ENCODE measurements at places on chromosomes 2 and 18.
A peak's percentile ranks its signal among the peaks of the same experiment; 100 is the strongest.

- DNase-seq, result no peak
These were observed 14.9 kb downstream of the MRPS9 start for GRCh38 chr2:105052773-105053172.

- peak; percentile 95 for DNase-seq
These were observed 70.2 kb upstream of the SH3BP4 start for GRCh38 chr2:234881413-234882241.

DNA sequence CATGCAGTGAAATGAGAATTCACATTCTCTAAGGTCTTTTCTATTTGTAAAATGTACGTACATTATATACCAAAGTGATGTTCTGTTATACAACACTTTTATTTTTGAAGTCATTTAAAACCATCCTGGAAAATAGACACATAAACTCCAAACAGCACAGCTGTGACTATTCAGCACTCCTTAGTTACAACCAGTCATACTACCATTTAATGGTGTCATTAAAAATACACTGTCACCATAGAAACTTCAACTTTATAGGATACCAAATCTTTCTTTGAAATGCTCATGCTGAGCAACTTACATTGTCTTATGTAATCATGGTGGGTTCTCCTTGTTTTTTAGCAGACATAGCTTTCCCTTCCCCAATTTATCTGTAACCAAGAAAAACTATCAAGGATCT, 85.3 kb downstream of the METTL4 start:
- no peak for DNase-seq

DNA sequence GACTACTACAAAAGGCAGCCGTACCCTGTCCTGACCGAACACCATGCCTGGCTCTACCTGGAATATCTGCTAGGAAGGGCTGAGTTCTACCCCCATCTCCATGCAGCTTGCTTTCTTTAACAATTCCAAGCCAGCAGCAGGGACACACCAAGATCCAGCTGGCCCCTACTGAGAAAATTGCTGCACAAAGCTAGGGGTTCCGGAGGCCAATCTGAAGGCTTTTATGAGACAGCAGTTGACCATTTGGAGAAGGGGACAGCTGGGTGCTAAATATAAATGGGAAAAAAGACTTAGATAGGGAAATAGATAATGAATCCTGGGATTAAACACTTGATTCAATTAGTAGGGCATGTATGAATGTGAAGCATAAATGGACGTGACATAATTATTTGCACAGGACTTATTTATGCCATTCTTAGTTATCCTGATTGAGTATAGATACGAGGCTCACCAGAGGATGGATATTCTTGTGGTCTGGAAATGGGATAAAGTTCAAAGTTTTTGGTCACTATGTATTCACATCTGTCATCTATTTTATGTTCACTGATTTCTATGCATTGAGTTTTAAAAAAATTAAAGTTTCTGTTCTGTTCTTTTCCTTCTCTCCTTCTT, 204.0 kb downstream of the ZNF521 start:
- no peak for DNase-seq

GRCh38 chr18:48125724-48126123, 195.3 kb upstream of the SMAD2 start:
- DNase-seq, result no peak

- no peak for DNase-seq
These were observed 240.2 kb downstream of the TGIF1 start for GRCh38 chr18:3689986-3690763.

DNA sequence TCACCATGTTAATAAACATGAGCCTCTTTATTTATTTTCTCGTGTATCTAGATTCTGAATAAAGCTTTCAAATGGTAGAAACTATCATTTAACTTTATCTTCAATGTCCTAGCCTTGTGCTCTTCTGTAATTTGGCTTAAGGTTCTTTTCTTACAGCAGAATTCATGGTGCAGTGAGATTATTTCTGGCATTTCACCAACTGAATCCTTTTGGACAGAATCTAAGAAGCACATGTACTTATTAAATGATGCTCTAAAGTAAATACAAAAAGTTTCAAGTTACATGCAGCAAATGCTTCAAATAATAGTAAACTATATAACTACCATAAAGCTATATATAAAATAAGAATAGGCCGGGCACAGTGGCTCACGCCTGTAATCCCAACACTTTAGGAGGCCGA, 65.9 kb downstream of the AP1S3 start:
- DNase-seq, result no peak

DNA sequence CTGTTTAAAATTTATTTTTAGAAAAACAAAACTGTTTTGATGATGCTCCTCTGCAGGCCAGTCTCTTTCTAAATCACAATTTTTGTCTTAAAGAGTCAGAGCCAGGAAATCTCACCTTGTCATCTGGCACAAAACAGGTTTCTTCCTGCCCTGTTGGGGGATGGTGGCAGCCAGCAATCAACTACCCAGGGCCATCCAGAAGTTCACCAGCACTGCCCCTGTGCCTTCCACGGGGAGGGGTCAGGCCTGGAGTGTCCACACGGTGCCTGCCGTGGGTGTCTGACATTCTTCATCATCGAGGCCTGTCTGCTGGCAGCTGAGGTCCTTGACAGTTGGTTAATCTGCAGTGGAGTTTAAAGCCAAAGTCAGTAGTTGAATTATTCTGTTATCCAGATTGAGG, 40.0 kb upstream of the BMP10 start:
- no peak for DNase-seq

DNA sequence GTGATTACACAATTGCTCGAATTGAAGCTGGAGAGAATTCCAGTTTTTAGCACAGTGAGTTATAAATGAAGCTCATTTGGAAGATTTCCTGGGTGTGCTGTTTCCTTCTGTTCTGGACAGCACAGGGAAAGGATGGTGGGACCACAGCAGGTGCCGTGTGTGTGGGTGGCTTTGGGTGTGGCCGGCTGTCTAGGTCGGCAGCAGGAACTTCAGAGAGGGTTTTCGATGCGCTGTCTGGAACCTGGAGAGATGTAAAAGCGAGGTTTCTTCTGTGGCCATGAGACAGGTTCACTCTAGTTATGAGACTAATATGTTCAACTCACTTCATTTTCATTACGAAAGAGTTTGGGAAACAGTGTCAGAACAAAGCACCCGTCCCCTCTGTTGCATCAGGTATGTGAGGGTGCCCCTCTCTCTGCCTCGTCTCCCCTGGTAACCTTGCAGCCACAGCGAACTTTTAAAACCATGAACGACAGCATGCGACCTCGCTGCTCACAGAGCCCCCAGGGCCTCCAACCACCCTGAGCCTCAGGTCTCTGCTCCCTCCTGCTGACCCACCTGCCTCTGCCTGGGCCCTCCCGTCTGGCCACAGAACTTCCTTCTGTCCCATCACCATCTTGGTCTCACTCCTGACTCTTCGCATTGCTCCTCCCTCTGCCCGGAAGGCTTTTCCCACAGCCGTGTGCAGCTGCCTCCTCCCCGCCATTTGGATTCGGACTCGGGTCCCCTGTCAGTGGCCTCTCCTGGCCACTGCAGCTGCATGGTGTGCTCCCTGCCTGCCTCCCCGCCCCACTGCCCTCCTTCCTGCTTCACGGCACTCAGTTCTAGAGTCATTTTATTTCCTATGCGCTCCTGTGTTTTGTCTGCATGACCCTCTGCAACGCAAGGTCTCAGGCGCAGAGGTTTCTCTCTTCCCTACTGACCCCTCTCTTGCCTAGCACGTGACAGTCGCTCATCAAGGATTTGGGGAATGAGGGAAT, 151.2 kb downstream of the NDUFA10 start:
- no peak for DNase-seq

GRCh38 chr18:7259475-7259874, 28.6 kb downstream of the LRRC30 start:
- no peak for DNase-seq

GRCh38 chr2:26891-27290, 19.4 kb downstream of the FAM110C start:
- DNase-seq, result no peak

DNA sequence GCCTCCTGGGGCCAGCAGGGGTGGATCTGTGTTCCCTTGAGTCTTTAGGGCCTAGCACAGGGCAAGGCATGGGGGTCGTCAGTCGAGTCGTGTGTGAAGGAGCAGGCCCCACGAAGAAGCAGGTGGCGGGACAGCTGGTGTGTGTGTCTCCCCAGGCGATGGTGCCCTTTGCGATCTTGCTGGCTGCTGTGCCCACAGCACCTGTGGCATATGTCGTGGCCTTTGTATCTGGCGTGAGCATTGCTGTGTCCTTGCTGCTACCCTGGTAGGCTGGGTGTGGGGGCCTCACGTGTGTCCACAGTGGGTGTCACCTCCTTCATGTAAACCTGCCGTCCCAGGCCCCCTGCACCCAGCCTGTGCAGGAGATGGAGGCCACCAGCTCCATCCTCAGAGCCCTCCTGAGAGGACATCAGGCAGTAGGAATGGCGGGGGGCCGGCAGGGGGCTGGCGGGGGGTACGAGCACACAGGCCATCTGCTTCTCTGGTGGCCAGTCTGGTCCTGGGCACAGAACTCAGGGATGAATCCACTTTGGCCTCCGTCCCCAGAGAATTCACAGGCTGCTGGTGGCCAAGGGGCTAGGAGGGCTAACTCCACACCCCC, 13.2 kb downstream of the MFSD2B start:
- DNase-seq, result no peak

DNA sequence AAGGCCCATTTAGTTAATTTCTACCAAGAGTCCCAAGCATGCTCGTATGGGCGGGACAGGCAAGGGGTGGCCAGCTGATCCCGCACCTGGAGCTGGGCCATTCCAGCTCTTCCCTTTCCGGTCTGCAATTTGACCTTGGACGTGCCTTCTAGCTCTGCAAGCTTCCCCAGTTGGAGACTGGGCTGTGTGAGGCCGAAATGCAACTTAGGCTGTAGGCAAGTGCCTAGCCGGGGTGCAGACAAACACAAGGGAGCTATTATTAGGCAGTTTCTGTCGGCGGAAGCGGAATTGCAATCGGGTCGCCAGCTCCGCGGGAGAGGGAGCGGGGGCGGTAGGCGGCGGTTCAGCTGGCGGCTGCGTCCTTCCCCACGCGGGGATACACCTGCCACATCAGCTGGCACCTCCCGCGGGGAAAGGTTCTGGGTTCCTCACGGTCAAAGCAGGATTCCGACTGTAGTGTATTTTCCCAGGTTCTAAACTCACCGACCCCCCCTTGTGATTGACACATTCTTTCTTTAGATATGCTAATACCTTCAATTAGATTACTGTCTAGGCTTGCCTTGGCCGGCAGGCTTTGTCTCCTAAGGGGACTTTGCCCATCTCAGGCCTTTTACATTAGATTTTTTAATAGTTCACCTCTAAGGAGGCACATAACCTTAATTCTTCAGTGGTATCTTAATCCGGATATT, 17.1 kb upstream of the ZNF532 start:
- no peak for DNase-seq

DNA sequence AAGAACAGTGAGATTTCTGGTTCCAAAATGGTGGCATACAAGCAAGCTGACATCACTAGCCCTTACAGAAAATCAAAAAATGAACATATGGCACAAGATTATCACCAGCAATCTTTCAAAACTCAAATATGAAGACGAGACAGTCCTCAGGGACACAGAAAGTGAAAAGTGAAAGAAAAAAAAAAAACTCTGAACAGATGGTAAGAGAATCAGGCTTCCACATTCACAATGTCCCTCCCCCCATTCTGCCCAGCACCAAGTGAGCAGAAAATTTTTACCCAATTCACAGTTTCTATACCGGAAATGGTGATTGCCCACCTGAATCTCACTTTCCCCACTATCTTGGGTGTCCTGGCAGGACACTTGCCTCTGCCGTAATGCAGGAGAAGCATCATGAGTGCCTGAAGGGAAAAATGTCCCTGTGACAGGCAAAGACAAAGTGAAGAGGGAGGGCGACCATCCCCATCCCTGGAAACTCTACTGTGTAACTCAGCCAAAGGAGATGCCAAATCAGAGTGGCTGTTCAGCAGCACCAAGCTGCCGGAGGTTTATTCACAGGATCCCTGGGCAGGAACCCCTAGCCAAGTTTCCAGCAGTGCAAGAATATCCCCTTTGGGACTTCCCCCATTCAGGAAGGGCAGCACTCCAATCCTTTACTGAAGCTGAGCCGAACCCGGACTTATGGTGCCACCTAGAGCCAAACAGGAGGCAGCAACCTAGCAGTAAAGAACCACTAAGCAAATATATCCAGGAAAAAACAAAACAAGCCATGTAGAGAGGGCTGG, 312.2 kb downstream of the LRATD1 start:
- DNase-seq, result no peak

GRCh38 chr2:210541290-210541902, 15.0 kb upstream of the CPS1 start:
- no peak for DNase-seq

DNA sequence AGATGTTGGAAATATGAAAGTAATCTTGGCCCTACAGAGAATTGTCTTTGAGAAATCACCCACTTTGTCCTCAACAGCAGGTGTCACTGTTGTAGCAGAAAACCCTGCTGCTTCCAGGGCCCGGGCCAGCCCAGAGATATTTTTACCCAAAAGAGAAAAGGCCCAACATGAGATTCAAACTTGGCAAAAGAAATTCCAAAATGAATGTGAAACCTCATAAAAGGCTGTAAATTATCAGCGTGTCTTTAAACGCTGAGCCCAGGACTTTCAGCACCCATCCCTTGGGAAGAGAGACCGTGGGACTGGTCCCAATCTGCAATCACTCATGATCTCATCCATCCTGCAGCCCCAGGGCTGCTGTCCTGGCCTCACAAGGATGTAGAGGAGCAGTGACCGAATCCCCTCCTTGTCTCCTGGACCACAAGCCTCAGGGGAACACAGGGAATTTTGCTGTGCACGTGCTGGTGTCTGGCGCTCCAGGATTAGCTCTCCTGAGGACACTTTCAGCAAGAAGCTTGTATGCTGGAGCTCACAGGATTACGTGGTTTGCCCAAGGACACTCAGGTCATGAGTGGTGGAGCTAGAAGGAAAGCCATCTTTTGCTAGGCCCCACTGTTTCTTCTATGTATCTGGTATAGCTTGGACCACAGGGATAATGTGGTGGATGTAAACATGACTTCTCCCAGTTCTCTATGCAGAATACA, 202.1 kb downstream of the RNF144A start:
- DNase-seq, result peak; percentile 16

GRCh38 chr2:39099870-39100728, 20.8 kb downstream of the SOS1 start:
- DNase-seq, result no peak

DNA sequence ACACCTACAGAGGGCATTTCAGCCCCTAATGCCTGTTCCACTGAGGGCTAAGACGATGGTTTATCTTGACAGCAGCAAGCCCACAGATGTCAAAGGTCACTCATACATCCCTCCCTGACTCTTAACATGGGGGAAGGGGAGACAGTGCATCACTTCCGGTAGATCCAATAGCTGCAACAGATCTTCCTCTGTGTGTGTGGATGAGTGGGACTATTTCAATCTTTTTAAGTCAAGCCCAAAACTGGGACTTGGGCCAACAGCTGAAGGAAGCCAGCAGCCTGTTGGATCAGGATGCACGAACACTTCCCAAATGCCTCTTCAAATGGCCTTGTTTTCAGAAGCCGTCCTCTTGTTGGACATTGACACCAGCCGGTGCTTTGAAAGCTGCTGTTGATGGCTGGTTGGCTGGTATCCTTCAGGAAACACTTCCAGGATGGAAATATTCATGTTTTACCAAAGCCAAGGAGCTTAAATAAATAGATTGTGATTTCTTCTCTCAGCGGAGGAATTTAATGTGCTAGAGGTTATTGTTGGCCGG, 59.2 kb downstream of the IL1R2 start:
- peak; percentile 48 for DNase-seq
